Stimulated activated CD4-positive, alpha-beta T cell treated with anti-CD3 and anti-CD28 coated beads, Interleukin-1b, Interleukin-23, amount 100 ng/mL, for 24 hours (primary cell): ENCODE measurements at places on chromosomes 16 and 17.

DNA sequence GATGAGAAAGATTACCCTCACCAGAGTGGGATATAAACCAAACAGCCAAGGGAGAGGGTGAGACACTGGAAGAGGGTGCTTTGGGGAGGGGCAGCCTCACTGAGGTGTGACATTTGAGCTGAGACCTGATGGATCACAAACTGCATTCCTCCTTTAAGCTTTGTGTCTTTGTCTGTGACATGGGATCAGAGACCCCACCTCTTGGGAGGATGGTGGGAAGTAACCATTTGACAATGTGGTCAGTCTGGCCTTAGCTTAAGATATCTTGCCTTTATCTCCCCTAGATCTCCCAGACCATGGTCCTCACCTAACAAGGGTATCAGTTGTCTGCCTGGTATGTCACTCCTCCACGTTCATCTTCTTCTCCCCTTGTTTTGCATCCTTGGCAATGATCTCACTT, 163.4 kb downstream of the SHISA9 start:
- DNase-seq: no peak

DNA sequence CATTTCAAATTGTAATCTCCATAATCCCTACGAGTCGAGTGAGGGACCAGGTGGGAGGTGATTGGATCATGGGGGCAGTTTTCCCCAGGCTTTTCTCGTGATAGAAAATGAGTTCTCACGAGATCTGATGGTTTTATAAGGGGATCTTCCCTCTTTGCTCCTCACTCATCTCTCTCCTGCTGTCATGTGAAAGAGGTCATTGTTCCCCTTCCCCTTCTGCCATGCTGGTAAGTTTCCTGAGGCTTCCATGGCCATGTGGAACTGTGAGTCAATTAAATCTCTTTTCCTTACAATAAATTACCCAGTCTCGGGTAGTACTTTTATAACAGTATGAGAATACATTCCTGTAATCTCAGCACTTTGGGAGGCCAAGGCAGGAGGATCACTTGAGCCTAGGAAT, 76.7 kb upstream of the MARCHF10 start:
- DNase-seq: no peak

- no peak for DNase-seq
Observed at GRCh38 chr16:73280388-73280787, 232.5 kb upstream of the ZFHX3 start.

DNA sequence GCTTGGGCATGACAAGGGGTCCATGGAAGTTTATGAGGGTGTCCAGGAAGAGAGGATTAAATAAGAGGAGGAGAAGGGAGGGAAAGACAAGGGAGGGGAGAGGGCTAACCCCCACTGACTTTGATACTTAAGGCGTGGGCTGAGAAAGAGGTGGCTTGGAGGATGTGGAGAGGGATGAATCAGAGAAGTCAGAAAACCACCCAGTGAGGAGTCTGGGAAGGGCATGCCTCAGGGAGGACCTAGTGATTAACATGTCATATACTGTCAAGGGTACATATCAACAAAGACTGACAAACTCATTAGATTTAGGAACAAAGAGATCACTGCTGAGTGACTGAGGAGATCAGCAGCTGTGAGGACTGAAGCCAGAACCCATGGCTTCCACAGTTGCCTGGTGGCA, 145.4 kb downstream of the IRX5 start:
- DNase-seq: no peak

GRCh38 chr17:74746376-74746775, 2.1 kb upstream of the NHERF1 start:
- no peak for DNase-seq

DNA sequence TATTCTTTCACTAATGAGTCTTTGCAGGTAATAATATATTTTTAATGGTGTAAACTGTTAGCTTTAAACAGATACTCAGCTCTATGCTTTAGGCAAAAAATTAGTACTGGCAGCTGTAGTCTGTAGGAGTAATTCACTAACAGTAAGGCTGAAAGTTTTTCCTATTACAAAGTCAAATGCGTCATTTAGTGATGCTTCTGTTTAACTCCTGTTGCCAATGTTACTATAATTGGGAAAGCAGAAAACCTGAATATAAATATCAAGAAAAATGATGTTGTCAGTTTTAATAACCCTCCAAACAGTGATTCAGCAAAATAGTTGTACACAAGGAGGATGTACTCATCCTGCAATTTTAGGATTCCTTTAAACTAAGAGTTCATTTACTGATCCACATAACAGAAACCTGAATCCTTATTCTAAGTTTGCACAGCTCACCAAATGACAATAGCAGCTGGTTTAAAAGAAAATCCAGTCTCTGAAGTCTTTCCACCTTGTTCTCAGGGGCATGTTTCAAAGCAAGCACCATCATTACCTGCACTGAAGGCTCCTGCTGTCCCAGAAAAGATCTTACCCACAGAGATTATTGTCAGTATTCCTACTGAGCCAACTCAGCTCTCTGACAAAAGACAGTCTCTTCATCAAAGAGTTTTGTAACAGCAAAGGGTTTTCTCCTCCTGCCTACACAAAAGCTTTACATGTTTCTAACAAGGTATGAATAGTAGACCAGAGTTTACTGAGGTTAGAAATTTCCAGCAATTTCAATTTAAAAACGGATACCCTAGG, 4.2 kb downstream of the CDR2 start:
- no peak for DNase-seq

DNA sequence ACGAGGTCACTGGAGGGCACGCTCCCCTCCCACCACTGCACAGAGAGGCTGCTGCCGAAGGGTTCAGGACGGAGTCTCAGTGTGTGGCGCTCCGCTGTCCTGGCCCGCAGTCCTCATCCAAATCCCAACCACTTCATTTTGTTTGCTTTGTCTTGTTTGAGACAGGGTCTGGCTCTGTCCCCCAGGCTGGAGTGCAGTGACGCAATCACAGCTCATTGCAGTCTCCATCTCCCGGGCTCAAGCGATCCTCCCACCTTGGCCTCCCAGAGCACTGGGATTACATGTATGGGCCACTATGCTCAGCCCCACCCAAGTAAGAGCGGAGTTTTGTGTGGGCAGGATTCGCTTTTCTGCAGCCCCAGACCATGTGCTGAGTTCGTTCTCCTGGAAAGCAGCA, 12.7 kb downstream of the UNKL start:
- DNase-seq: no peak

GRCh38 chr17:79677646-79678045, 53.1 kb upstream of the ENPP7 start:
- no peak for DNase-seq

DNA sequence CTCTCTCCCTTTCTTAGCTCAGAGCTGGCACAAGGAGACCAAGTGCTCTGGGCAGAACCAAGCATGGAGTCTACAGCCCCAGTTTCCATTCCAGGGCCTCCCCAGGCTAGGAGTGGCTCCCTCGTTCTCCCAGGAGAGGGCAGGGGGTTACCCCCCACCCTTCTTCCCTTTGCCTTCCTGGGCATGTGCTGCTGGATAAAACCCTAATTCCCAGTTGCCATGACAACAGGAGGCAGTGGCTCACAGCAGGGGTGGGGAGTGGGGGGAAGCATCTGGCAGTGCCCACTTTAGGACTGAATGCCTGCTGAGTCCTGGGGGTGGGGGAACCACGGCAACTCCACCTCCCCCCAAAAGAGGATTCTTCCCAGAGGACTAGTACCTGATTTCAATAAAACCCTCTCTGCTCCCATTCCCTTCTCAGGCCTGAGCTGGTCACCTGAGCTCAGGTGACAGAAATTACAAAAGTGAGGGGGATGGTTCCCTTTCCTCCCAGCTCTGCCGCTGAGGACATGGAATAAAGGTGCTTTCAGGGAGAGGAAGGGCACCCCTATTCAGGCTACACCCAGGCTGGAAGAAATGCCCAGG, 1.8 kb downstream of the MPP2 start:
- DNase-seq: no peak

DNA sequence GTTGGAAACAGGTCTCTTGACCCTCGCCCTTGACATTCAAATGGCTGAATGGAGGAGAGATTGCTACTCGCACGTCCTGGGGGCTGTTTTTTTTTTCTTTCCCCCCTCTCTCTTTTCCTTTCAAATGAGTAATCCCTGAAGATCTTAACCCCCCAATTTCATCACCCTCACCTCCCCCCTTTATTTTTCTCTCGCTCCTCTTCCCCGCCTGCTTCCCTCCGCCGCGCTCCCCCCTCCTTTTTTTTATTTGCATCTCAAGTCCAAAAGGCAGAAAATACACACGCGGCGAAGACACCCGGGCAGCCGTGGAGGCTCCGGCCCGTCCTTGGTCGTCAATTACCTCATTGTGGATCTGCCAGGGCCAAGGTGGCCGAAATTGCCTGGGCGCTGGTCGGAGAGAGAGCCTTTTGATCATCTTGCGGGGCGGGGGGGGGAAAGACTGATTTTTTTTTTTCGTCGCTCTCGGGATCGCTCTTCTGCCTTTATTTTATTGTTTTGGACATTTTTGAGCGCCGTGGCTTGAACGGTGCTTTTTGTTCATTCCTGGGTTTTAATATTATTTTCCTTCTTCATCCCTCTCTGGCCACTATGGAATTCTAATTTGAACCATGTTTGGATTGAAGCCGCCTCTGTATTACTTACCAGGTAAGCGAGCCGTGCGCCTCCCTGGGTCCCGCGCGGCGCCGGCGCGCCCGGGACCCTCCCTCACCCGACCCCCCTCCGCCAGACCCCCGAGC, 57.2 kb upstream of the GSE1 start:
- DNase-seq: no peak

DNA sequence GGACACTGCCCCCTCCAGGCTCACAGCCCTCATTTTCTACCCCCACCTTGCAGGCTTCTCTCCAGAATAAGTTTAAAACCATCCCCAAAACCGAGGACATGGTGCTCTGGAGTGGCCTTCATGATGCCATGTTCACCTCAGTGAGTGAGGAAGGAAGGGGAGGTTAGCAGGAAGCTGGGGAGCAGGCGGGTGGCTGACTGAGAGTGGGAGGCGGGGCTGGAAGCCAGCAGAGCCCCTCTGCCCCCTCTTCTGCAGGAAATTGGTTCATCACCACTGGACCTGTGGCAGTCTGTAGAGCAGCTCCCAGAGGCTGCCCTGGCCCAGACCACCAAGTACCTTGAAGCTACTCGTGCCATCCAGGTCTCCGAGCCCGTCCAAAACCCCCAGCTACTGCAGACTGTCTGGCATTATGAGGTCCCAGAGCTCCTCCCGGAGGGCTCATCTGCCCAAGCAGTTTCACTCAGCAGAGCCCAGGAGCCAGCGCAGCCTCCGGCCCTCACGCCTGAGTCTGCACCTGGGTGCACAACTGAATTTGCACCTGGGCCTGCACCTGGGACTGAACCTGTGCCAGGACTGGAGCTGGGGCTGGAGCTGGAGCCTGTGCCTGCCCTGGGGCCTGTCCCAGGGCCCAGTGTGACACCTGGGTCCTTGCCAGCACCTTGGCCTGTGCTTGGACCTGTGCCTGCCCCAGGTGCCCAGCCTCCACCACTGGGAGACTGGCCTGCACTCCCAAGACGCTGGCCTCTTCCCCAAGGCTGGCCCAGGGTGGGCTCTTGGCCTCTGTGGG, 19.0 kb downstream of the C16orf96 start:
- no peak for DNase-seq

- no peak for DNase-seq
Observed at GRCh38 chr16:54242199-54242598, 44.4 kb downstream of the IRX3 start.

DNA sequence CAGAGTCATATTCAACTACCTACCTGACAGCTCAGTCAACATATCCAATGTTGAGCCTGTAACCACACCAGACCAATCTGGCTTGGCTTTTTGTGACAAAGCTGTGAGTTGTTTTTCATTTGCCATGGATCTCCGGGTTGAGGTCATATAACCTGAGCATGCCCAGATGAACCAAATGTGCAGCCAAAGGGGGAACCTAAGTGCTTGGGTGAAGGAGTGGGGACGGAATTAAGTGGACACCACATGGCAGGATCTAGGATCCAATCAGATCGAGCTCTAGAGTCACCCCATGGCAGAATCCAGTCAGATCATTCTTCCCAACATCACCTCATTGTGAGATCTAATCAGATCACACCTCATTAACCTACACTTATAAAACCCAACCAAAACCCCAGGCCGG, 258.6 kb downstream of the PHKB start:
- DNase-seq: no peak

DNA sequence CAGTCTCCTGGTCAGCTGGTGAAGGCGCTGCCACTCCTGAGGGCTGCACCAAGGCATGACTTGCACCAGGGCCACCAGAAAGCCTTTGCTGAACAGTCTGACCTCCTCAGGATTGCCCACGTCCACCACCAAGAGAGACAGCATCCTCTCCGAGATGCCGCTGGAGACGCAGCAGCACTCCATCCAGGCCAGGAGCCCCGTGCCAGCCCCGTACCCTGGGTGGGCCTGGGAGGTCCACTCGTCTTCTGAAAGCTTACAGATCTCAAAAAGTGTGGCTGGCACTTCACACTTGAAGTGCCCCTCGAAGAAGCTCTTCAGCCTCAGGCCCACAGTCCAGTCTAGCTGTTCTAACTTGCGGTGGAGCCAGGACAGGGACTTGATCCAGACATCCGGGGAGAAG, 6.7 kb downstream of the GEMIN4 start:
- DNase-seq: no peak

DNA sequence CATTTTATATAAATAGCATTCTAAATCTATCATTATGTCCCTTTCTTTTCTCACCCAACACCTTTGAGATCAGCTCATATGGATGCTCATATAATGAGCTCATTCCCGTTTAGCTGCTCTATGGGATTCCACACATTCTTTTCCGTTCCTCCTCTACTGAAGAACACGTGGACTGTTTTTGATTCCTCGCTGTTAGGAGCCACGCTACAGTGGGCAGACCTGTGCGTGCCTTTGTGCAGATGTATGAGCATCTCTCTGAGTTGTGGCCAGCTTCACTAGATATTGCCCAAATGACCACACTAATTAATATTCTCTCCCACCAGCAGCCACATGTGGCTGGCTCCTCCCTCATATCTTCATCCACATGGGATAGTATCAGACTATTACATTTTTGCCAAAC, 6.0 kb upstream of the TNFRSF13B start:
- no peak for DNase-seq

DNA sequence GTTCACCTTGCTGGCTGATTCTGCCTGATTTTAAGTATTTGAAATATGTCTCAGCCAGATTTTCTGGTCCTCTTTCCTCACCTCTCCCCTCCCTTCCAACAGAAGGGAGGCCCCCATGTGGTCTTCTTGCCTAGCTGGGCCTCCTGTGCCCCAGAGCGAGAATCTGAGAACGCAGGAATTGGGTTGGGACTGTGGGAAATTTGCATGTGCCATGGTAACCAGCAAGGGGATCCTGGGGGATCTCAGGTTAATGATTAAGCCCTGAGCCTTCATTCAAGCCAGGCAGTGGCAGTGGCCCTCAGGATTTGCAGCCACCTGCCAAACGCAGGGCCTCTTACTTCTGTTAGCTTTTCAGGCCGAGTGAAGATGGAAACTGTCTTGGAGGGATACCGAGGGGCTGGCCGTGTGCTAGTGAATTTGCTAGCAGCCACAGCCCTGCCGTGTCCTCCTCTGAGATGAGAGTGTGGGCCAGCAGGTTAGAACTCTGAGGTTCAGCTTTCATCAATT, 40.2 kb downstream of the KSR1 start:
- DNase-seq: no peak
